Neural crest cell (in vitro differentiated cells): ENCODE measurements at places on chromosomes 5 and 9. TPM values are rescaled to one million over a fixed set of nuclear protein-coding genes. Genes with fewer than 3 reads are reported as not detected.

GRCh38 chr5:180590543-180591310 is 572 bp downstream of the SCGB3A1 start:
- peak; percentile 6 for DNase-seq

The JAKMIP2 gene
- 35.6 and 36.8 TPM in 2 replicates for total RNA-seq

The SNCAIP gene
- 10.2 and 11.6 TPM in 2 replicates for total RNA-seq

DNA sequence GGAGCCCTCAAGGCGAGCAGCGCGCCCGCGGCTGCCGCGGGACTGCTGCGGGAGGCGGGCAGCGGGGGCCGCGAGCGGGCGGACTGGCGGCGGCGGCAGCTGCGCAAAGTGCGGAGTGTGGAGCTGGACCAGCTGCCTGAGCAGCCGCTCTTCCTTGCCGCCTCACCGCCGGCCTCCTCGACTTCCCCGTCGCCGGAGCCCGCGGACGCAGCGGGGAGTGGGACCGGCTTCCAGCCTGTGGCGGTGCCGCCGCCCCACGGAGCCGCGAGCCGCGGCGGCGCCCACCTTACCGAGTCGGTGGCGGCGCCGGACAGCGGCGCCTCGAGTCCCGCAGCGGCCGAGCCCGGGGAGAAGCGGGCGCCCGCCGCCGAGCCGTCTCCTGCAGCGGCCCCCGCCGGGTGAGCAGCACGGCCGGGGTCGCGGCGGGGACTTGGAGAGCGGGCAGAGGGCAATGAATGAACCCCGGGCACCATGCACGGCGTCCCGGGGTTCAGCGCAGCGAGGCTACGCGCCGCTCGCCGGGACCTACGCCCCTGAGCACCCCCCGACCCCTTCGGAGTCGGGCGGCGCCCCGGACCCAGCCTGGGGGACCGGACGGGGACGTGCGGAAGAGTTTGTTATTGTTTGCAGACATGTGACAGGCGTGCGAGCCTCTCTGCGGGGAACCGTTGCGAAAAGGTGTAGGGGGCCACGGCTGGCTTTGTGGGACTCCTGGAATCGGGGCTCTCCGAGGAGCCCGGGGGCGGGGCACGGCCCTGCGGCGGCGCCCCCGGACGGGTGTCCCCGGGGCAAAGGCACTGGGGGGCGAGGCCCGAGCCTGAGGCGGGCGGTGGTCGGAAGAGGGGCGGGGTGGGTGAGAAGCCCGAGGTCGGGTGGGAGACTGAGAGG is 553 bp downstream of the MAP3K1 start:
- DNase-seq: no peak

DNA sequence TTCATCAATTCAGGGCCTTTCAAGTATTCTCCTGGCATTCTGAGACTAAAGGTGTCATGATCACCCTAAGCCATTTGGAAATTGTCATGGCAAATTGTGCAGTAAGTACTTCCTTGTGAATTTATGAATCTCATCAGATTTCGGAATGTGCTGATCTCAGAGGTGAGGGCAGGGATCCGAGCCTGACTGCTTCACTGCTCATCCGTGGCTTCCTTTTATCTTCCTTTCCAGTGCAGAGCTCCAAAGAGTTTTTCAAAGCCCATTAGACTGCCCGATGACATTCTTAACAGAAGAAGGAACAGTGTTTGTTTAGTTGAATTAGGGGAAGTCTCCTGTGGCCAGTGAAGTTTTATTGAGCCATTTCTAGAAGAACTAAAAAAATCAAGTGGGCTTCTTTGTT is 182.8 kb upstream of the GDNF start:
- DNase-seq: no peak

The ADAMTS16 gene
- 0.23 and 1.7 TPM in 2 replicates for total RNA-seq

The HRH2 gene
- 1.5 and 1.7 TPM in 2 replicates for total RNA-seq

DNA sequence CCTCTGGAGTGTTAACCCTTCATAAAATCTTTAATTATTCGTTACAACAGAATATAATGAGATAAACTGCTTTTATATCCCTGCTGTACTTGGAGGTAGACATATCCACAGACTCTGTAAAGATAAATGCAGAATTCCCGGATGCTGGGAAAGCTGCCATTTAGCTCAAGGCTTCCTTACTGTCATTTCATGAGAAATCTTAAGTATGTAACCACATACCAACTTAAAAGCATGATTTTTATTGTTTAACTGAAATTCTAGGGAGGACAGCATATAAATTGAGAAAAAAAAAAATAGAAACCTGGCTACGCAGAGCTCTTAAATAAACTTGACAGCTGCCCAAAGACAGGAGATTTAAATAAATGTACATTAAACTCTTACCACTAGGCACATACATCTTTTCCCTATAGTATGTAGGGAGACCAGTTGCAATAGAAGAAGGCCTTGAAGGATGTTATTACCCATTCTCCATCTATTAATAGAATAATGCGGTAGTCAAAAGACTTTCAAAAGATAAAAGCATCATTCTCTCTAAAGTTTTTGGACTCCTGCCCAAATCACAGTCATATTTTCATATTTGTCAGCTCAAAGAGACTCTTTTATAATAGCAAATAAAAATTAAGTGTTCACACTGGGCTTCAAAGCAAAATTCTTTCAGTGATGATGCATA is 373.8 kb downstream of the NDUFS4 start:
- DNase-seq: no peak
